ENCODE measurements at places on chromosomes 16 and 17.

DNA sequence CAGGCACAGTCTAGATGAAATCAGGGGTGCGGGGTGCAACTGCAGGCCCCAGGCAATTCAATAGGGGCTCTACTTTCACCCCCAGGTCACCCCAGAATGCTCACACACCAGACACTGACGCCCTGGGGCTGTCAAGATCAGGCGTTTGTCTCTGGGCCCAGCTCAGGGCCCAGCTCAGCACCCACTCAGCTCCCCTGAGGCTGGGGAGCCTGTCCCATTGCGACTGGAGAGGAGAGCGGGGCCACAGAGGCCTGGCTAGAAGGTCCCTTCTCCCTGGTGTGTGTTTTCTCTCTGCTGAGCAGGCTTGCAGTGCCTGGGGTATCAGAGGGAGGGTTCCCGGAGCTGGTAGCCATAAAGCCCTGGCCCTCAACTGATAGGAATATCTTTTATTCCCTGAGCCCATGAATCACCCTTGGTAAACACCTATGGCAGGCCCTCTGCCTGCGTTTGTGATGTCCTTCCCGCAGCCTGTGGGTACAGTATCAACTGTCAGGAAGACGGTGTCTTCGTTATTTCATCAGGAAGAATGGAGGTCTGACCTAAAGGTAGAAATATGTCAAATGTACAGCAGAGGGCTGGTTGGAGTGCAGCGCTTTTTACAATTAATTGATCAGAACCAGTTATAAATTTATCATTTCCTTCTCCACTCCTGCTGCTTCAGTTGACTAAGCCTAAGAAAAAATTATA, 1.6 kb downstream of the HBA1 start:
- DNase-seq, result no peak

DNA sequence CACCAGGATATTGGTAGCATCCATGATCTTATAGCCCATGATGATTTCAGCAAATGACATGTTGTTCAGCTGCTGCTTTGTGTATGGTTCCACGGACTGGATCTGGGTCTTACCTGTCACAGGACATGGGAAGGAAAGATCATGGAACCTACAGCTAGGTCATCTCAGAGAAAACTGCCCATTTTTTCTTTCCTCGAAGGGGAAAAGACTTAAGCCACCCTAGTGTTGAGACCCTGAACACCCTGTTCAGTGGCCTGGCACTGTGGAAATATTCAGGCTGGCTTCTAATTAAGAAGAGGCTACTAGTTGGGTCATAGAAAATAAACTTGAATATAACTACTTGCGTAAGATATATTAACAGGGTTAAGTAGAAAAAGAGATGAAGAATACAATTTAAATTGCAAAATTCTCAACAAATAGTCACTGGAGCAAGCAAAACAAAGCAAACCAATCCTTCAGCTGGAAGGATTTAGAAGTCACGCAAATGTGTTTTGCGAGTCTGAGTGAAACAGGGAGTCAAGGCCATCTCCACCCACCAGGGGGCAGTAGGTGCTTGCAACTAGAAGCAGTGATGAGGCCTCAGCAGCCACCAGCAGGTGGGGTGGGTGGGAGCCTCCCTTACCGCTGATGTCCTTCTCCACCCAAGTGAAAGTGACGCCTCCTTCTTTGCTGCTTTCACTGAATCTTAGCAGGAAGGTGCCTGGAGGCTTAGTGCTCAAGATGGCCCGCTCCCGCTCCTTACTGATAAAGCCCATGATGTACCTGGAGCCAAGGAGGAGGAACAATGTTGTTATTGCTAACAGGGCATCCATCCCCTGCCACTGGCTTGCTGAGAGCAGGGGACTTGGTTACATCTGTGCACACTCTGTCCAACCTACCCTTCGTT, 34.3 kb downstream of the STAT5A start:
- DNase-seq, result peak; percentile 76

DNA sequence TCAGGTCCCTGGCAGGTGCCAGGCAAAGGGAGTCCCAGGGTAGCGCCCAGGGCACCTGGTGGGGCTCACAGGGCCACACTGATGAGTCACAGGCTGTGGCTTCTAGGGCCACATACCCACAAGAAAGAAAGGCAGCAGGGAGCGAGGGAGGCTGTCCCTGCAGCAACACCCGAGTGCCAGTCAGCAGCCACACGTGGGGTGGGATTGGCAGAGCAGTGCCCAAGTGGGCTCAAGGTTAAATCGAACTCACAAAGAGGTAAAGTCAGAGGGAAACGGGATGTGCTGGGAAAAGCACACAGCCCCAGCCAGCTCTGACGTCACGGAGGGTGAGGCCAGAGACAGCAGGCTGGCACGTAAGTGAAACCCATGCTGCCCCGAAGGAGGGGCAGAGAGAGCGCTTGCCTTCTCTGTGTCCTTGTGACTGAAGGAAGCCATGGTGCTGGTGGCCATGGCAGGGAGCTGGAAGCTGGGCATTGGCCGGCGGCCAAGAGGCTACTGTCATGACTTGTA, 33.8 kb downstream of the FA2H start:
- DNase-seq, result no peak

DNA sequence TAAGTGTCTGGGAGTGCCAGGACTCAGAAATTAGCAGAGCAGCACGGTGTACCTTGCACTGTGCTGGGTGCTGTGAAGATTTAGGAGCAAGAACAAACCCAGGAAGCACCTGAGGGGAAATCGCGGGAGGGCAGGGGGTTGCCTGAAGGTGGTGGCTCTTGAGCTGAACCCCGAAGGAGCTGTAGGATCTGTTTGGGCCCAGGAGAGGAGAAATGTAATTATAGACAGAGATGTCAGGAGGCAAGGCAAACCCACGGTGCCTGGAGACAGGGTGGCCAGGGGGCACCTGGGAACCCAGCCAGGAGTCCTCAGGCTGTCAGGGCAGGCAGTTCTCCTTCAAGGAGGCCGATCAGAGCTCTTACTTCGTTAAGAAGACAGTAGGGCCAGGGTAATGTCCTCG, 109.1 kb downstream of the C16orf78 start:
- DNase-seq, result no peak

DNA sequence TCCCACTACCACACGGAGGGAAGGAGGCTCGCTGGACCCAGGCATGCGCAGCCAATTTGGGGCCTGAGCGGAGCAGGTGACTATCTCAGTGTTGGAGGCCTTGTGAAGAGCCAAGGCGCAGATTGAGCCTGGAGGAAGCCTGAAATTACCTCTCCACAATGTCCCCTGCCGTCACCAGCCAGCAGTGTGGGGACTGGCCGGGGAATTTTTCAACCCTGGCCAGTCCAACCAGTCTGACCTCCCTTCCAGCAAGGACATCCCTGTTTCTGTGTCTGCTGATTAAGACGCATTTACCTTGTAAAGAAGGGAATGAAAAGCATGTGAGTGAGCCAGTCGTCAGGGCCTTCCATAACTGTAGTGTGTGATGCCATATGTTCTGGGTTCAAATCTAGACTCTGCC, 198.1 kb upstream of the IRX3 start:
- no peak for DNase-seq

- no peak for DNase-seq
Observed at GRCh38 chr17:17015230-17015629, 27.0 kb upstream of the MPRIP start.

GRCh38 chr16:88846088-88846487, 10.7 kb downstream of the GALNS start:
- no peak for DNase-seq

DNA sequence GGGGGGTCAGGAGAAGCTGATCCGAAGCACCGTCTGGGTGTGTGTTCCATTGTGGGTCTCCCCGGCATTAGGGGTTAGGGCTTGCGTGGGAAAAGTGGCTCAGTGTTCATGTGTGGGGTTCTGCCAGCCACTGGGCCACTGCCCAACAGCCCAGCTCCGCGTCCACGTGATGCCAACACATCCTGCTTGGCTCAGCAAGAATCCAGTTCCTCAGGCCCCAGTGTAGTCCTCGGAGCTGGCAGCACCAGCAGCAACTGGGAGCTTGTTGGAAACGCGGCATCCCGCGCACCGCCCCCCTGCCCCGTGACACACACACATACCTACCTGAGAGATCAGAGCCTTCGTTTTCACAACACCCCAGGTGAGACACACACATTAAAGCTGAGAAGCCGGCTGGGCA, 18.9 kb downstream of the LGALS9 start:
- no peak for DNase-seq

- peak; percentile 56 for DNase-seq
Observed at GRCh38 chr17:44086364-44087311, 16.1 kb downstream of the G6PC3 start.

- no peak for DNase-seq
Observed at GRCh38 chr17:2138318-2138717, 83.4 kb downstream of the HIC1 start.

GRCh38 chr16:84390131-84390785, 21.9 kb downstream of the ATP2C2 start:
- DNase-seq, result no peak

GRCh38 chr17:37081287-37081686, 132.5 kb downstream of the AATF start:
- DNase-seq, result no peak

DNA sequence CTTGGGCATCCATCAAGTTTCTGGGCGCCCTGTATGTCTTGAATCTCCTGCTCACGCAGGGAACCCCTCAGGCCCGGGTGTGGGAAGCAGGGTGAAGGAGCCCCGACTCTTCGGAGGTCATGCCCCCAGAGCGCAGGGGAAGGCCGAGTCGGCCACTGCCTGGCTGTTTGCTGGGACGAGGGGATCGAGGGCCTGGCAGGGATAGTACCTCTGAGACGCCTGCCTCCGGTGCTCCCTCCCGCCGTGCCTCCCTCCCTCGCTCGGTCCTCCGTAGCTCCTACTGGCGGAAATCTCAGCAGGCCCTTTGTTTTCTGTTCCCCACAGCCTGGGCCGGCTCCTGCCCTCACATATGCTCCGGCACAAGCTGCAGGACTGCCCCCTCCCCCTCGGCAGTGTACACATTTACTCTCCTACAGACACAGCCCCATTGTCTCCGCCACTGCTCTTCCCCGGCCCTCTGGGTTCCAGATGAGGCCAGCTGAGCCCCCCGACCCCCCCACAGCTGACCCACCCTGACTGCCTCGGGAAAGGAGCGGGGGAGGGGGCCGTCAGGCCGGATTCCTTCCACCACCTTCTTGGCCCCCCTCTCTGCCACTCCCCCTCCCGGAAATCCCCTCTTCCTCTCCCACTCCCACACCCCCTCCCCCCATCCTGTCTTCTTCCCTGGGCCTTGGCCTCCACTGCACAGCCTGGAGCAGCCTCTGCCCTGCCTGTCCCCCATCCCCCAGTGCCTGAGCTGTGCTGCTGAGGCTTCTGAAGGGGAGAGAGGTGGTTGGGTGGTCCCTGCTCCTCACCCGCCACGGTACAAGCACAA, 1.4 kb downstream of the TRAF4 start:
- no peak for DNase-seq

GRCh38 chr16:78761427-78761826, 662.0 kb downstream of the WWOX start:
- no peak for DNase-seq

- DNase-seq, result no peak
Observed at GRCh38 chr17:76462556-76463290, 4.7 kb upstream of the AANAT start.

- DNase-seq, result no peak
Observed at GRCh38 chr17:47620503-47621245, 29.0 kb upstream of the KPNB1 start.

- no peak for DNase-seq
Observed at GRCh38 chr16:75483222-75483621, 12.0 kb downstream of the CHST6 start.

GRCh38 chr17:19830061-19830460, 37.7 kb downstream of the ULK2 start:
- DNase-seq, result no peak

DNA sequence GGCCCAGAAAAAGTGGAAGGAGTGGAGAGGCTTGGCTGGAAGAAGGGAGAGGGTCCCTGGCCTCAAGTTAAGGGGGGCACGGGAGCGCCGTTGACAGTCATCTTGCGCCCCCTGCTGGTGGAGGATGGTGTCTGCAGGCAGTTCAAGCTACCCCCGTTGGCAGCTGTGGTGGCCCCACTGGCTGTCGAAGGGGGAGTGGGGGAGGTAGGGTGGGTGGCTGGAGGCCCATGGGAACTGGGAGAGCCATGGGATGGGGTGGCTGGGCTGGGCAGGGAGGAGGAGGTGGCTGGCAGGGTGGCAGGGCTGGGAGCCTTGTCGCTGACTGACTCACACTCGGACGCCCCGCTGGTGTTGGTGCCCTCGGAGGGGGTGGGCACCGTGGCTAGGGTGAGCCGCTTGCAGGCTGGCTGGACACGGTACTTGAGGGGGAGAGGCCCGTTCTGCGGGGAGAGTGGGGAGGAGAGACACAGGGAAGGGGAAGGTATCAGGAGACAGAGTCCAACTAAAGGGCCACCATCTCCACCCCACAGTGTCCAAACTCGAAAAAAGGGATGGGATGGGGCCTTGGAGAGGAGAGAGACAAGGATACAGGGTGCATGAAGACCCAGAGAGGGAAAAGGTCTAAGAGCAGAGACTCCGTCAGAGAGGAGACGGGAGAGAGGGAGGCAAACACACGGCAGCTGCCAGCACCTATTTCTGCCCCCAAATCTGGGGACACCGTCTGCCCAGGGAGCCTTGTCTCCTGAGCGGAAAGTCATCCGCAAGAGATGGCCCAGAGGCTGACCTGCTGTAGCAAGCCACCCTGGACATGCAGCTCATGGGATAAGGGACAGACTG, 5.2 kb downstream of the CISD3 start:
- DNase-seq, result no peak

- DNase-seq, result no peak
Observed at GRCh38 chr16:68179196-68179795, 56.6 kb downstream of the ESRP2 start.

- DNase-seq, result no peak
Observed at GRCh38 chr17:57379895-57380434, 123.6 kb downstream of the MSI2 start.

DNA sequence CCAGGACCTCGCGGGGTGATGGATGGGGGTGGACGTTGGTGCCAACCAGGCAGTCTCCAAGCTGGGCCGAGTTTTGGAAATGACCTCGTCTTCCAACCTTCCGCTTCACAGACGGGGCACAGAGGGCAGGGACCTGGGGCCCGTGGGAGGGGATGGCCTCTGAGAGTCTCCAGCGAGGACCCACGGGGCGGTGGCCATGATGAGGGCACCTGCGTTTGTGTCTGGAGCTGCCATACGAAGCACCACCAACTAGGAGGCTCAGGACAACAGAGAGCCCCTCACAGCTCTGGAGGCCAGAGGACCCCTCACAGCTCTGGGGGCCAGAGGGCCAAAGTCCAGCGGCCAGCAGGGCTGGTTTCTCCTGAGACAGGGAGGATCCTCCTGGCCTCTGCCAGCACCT, 26.5 kb downstream of the SOX8 start:
- no peak for DNase-seq
